ENCODE measurements at places on chromosomes 7 and 10.

GRCh38 chr7:118040562-118040961 lies 143.4 kb upstream of the LSM8 start:
- no peak for DNase-seq

DNA sequence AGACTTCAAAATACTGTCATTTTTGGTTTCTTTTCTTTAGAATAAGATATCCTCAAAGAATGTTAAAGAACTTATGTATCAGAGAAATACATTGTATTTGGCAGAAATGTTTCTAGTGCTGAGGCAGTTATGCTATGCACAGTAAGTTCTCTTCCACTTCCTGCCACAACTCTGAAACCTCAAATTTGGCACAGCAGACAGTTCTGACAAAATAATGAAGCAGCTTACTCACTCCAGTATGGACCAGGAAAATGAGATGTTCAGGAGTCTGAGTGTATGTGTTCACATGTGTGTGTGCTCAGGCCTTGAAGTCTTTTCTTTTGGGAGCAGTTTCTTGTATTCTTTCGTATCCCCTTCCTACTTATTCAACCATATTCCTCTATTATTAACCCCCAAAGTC lies 197.0 kb upstream of the AGK start:
- no peak for DNase-seq

GRCh38 chr10:118981946-118982345 lies 47.6 kb upstream of the NANOS1 start:
- no peak for DNase-seq

GRCh38 chr10:91891125-91892001 lies 17.9 kb downstream of the FGFBP3 start:
- DNase-seq: no peak

DNA sequence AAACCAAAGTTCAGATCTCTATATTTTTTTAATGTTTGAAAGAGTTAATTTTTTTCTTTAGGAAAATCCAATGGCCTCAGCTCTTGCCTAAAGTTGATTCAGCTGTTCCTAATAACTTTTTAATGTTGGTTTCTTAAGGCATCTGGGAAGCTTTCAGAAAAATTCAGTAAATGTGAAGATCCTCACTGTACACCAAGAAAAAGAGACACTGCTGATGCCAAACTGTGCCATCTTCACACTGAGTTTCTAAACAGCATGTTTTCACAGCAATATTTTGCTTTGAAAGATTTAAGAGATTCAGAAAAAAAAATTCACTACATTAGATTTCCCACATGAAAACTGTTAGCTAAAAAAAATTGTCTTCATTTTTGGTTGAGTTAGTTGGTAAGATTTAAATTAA lies 249.4 kb downstream of the NEBL start:
- DNase-seq: no peak

DNA sequence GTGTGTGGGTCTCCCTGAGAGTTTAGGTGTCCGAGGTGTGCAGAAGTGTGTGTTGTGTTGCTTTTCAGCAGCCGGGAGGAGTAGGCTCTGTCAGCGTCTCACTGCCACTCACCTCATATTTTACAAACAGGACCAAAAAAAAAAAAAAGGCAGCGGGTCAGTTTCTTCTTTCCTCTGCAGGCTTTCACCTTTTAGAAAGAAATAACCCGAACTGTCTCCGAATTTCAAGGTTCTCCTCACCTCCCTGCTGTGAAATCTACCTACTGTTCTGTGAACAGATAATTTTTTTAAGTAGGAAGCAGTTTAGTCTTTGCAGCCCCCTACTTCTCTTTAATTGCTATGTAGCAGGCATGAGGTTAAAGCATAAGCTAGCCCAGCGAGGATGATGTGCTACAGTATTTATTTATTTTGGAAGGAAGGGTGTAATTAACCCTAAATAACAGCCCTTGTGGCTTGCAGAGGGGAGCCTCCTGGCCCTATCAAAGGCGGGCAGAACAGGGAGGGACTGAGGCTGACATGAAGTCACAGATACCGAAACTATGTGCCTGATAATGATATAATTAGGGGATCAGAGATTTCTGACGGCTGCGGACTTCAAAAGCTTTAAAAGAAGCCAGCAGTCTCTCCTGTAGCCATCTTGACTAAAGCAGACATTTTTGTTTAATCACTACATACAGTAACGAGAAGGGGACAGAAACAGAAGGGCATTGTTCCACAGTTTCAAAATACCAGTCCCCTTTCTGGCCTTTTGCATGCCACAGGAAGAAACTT lies 1.6 kb downstream of the BAMBI start:
- no peak for DNase-seq

DNA sequence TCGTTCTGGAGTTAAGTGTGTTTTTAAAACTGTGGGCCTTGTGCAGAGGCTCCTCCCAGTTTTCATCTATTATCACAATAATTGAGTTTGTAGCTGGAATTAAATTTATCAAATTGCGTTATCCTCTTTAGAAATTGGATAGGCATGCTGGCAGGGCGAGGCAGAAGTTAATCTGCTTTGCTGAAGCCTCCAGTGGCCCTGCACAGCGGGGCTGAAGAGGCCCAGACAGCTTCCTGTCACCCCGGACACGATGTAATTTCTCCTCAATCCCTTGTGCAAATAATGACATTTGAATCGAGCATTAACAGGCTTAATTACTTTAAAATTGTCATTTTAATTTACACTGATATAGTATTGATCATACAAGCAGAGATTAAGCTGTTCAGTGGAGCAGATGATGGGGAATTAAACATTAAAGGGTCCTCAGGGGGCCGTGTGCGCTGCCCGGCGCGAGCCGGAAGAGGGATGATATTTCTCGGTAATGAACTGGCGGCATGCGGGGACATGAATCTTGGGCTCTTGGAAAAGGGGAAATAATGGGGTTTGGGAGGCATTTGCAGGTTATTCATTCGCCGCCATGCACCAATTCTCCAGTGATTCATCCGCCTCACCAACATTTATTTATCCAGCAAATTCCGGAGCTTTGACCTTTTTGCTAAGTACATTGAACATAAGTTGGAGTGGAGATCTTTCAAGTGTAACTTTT lies 118.5 kb downstream of the NKX6-2 start:
- DNase-seq: no peak

DNA sequence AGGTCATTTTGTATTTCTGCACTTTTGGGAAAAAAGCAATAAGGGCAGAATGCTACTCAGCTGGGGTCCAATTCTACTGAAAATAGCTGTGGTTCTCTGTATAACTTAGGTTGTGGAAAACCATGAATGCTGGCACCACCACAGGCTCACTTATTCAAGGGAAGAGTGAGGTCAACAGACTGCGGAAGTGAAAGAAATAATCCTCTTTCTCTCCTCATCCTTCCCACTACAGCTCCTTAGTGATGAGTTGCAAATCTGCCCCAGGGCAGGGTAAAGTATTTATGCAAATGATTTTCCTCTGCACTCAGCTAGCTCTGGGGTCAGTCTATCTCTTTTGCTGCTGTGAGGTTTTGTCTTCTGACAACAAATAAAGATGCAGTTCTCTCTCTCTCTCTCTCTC lies 74.1 kb upstream of the PTPRZ1 start:
- DNase-seq: no peak

GRCh38 chr7:14714161-14714728 lies 188.3 kb downstream of the DGKB start:
- peak; percentile 8 for DNase-seq

GRCh38 chr7:74682829-74683228 lies 25.3 kb downstream of the GTF2I start:
- no peak for DNase-seq

GRCh38 chr7:103951311-103951710 lies 38.1 kb downstream of the RELN start:
- no peak for DNase-seq

GRCh38 chr7:39446546-39446945 lies 119.7 kb upstream of the YAE1 start:
- DNase-seq: no peak

GRCh38 chr7:110801502-110801901 lies 289.4 kb upstream of the LRRN3 start:
- DNase-seq: no peak

- DNase-seq: no peak
These were observed 91.9 kb downstream of the WNT2 start for GRCh38 chr7:117231047-117231359.

DNA sequence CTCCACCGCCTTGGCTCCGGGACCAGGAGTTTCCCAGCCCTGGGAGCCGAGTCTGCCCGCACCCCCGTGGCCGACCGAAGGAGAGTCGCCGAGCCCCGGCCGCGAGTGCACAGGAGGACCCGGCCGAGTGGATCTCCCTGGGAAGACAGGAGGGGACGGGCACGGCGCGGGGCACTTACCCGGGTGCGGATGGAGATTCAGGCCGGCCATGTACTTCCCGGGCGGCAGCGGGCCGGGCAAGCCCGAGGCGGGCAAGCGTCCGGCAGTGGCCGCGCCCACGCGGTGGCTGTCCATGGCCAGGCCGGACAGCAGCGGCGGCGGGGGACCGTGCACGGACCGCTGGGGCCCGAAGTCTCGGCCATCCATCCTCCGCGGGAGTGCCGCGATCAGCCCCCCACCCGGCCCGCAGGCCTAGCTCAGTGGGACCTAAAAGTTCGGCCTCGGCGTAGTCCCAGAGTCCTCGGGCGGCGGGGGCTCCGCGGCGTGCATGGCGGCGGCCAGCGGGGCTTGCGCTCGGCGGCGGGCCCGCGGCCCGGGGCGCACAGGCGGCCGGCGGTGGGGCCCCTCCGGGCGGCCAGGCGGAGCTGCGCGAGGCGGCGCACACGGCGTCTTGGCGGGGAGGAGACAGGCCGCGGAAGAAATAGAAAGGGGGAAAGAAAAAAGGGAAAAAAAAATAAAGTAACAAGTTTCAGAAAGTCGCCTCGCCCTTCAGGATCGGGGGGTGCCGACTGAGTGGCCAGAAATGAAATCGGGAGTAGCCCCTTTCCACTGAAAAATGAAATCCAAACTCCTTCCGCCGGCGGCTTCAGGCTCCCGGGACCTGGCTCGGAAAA lies 2.5 kb downstream of the TNRC18 start:
- DNase-seq: no peak

All from stimulated activated CD4-positive, alpha-beta T cell treated with anti-CD3 and anti-CD28 coated beads, Interleukin-12 subunit alpha, Interleukin-12 subunit beta, amount 100 ng/mL, for 48 hours (primary cell).